ENCODE measurements at places on chromosomes 3 and 15.

- no peak for DNase-seq
Observed at GRCh38 chr15:52080031-52080430, 32.5 kb downstream of the BCL2L10 start.

DNA sequence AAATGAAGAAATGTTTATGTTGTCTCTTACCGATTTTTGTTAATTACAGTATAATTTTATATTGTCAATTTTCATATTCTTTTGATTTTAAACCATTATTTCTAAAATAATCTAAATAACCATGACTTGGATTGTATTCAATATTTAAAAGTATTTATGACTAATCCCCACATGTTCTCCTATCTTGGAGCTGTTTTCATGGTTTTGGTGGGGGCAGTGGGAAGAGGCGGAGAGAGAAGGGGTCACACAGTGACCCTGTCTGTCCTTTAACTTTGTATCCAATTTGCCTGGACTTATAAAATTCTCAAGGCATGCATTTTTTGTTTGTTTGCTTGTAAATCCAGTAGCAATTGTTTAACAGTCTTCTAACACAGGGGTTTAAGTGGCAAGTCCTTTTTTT lies 407.4 kb downstream of the NTRK3 start:
- DNase-seq = no peak

DNA sequence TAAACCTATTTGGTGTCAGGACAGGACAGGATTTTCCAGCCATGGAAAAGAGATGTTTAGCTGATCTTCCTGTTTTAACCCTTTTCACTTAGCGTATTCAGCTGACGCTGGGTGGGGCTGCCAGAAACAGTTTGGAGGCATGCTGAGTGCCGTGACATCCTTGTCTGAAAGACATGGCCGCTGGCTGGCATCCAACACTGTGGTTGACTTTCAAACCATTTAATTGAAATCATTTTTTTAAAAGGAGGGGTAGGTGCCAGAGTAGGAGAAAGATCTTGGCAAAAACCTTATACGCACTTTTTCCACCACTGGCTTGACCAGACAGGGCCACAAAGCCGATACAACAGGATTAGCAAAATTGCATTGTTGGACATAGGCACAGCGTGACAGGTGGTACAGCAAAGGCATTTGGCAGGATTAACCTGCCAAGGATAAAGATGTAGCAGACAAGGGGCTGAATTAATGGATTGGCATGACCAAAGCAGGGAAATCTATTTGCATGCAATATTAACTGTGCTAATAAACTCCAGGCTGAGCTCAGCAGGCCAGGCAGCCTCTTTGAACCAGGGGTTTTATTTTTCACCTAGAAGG lies 131.8 kb upstream of the TOPAZ1 start:
- no peak for DNase-seq

- no peak for DNase-seq
Observed at GRCh38 chr3:188126934-188127333, 27.0 kb upstream of the LPP start.

GRCh38 chr3:190593075-190593474 lies 79.2 kb downstream of the IL1RAP start:
- no peak for DNase-seq

DNA sequence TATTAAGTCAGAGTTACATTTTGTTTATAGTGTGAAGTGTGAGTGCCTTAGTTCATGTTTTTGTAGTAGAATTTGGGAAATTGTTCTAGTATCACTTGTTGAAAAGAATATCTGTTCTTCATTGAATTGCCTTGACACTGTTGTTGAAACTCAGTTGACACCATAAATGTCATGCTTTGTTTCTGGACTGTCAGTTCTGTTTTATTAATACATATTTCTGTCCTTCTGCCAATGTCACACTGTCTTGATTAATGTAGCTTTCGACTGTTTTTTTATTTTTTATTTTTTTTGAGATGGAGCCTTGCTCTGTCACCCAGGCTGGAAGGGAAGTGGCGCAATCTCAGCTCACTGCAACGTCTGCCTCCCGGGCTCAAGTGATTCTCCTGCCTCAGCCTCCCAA lies 59.1 kb downstream of the CHD2 start:
- no peak for DNase-seq

DNA sequence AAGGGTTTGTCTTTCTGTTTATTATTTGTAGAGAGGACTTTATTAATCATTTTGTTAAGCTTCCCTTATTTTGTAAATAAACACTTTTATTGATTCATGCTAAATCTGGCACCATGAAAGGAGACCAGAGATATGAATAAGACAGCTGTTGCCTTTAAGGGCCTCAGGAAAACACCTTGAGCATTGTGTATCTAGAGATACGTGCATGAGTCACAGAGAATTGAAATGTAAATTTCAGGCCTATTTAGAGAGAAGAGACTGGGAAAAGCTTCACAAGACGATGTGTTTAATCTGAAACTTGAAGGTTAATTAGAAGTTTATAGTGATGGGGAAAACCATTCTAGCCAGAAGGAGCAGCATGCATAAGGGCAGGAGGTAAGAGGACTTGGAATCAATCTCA lies 28.6 kb upstream of the UTS2B start:
- no peak for DNase-seq

GRCh38 chr3:31862666-31863279 lies 118.3 kb downstream of the OSBPL10 start:
- DNase-seq = no peak

DNA sequence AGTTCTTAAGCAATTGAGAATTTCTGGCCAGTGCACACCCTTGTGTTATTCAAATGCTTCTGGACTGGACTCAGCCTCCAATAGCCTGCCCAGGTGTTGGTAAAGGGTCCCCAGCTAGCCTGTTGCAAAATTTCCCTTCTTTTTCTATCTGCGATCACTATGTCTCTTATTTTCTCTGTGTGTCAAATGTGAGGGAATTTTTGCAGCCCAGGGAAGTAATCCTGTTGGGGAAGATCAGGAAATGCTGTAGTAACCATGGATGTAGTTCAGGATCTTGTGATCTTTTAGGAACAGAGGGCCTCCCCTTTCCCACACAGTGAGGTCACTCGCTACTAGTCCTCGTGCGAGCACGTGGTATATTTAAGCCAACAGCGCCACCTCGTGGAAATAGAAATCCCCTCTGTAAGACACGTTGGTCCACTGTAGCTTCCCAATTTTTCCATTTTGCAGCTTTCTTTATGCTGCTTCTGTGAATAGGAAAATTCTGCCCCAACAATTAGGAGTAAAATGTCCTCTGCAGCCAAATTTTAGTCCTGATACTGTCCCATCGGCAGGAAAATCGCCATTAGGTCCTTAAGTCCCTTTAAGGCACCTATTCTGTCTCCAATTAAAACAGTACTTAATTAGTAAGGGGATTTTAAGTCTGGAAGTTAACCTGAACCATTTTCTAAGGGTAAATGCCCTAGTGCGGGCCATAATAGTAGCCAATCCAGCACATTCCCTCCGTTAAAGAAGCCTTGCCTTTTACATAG lies 4.0 kb upstream of the SMCO1 start:
- no peak for DNase-seq

DNA sequence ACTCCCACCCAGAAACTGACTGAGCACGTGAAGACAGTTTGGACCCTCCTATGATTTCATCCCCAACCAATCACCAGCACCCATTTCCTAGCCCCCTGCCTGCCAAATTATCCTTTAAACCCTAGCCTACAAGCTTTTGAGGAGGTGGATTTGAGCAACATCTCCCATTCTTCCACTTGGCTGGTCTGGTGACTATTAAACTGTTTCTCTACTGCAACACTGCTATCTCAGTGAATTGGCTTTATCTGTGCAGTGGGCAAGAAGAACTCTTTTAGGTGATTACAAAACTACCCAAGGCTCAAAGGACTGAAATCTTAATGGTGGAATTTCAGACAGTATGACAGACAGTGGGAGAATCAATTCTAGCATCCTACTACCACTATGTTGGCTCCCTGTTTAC lies 57.6 kb downstream of the FOXB1 start:
- no peak for DNase-seq

GRCh38 chr3:28066020-28066419 lies 175.4 kb upstream of the CMC1 start:
- DNase-seq = no peak

DNA sequence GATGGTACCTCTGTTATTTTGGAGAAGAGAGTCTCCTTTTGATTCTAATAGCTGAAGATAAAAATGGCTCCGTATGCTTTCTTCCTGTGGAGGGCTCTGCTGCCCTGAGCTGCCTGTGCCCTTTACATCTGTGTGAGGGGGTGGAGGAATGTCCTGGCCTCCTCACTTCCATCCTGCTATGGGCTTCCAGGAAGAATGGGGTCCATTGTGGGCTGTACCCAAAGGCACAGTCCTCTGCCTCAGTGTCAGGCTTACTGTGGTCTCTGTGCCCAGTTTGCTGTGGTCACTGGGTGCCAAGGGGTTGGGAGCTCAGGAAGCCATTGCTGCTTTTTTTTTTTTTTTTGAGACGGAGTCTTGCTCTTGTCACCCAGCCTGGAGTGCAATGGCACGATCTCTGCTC lies 14.4 kb downstream of the DAG1 start:
- DNase-seq = no peak

DNA sequence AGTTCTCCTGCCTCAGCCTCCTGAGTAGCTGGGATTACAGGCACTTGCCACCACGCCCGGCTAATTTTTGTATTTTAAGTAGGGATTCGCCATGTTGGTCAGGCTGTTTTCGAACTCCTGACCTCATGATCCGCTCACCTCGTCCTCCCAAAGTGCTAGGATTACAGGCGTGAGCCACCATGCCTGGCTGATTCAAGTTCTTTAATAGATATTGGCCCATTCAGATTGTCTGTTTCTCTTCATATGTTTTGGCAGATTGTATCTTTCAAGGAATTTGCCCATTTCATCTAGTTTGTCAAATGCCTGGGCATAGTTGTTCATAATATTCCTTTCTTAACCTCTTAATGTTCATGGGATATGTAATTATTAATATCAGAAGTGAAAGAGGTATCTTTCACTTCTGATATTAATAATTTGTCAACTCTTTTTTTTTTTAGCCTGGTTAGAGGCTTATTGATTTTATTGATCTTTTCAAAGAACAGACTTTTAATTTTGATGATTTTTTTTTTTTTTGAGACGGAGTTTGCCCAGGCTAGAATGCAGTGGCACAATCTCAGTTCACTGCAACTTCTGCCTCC lies 40.2 kb upstream of the ZFAND6 start:
- DNase-seq = no peak

- no peak for DNase-seq
Observed at GRCh38 chr3:120101624-120102023, 7.4 kb upstream of the GSK3B start.

GRCh38 chr3:73385568-73385967 lies 239.2 kb downstream of the PDZRN3 start:
- DNase-seq = no peak

- no peak for DNase-seq
Observed at GRCh38 chr15:68704496-68705021, 116.1 kb downstream of the ANP32A start.

GRCh38 chr3:149706905-149707304 lies 45.4 kb downstream of the COMMD2 start:
- no peak for DNase-seq

GRCh38 chr3:12758025-12758781 lies 856 bp downstream of the TMEM40 start:
- DNase-seq = peak; percentile 35

DNA sequence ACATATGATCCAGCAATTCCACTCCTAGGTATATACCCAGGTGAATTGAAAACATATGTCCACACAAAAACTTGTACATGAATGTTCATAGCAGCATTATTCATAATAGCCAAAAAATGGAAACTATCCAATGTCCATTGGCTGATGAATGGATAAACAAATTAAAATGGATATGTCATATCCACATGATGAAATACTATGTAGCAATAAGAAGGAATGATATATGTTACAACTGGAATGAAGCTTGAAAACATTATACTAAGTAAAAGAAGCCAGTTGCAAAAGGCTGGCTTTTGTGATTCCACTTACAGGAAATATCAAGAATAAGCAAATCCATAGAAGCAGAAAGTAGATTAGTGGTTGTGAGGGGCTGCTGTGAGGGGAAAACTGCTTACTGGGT lies 33.7 kb downstream of the BNC1 start:
- no peak for DNase-seq

DNA sequence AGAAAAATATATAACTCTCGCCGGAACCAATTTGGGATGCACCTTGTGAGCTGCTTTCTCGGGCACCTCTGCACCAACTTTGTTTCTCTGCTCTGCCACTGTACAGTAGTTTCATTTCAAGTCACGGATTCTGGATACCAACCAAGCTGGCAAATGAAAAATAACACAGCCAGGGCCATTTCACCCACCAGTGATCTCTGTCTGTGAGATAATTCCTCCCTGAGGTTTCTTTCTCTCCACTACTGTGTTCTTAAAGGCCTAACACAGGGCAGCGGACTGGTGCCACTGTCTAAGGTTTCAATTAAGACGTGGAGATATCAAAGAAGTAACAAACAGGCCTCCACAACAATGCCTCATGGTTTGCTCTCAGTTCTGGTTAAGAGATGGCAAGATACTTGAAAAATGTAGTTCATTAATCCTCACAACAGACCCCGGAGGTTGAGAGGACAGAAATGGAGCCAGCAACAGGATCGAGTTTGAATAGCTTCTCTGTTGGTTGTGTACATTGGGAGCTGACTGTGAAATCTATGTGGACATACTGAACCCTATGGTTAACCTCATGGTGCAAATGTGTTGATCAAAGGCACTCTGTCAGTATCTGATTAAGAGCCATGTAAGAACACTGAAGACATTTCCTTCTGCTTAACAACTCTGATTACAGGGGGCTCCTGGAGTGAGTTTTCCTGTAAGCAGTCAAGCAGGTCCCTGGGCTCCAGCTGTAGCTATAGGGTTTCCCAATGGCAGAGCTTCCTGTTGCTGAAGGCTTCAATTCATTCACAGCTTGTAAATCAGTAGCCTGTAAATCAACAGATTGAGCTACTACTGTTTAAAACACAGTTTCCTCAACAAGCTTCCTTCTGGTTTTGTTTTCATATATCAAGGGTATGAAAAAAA lies 470.5 kb downstream of the EPHA3 start:
- no peak for DNase-seq

DNA sequence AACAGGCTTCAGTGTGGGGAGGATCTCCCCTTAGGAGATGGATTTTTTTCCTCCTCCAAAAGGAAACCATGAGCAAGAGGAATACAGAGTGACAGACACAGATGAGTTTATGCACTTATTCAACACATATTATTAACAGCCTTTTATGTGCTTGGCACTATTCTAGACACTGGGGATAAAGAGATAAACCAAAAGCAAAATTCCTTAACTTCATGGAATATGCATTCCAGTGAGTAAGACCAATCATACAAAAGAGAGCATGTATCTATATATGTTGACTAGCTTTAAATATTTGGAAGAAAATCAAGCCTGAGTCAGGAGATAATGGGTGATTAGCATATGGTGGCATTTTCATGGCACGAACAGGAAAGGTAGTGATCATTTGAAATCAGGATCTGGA lies 284.4 kb upstream of the RASGRP1 start:
- DNase-seq = no peak

- DNase-seq = no peak
Observed at GRCh38 chr3:188174317-188175044, 20.5 kb downstream of the LPP start.

GRCh38 chr3:81707996-81708395 lies 53.4 kb downstream of the GBE1 start:
- no peak for DNase-seq

DNA sequence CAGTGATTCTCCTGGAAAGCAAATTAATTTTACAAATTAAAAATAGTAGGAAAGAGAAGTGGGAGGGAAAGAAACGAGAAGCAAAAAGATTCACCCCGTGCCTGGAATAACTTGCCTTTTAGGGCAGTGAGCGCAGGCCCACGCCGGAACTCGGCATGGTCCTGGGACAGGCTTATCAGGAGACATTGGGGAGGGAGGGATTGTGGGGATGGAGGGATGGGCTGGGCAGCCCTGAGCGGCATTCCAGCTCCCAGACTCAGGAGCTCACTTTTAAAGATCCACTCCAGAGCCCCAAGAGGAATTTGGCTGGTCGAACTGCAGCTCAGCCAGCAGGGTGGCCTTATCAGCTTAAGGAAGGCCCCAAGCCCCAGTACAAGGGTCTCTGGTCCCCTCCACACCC lies 117.9 kb downstream of the ADCY5 start:
- no peak for DNase-seq

All from GM12892 (cell line).